ENCODE measurements at places on chromosomes 5 and 9.

GRCh38 chr9:123425261-123425821 is 69.3 kb downstream of the CRB2 start:
- no peak for DNase-seq

GRCh38 chr5:128591598-128592455 is 53.8 kb upstream of the FBN2 start:
- no peak for DNase-seq

DNA sequence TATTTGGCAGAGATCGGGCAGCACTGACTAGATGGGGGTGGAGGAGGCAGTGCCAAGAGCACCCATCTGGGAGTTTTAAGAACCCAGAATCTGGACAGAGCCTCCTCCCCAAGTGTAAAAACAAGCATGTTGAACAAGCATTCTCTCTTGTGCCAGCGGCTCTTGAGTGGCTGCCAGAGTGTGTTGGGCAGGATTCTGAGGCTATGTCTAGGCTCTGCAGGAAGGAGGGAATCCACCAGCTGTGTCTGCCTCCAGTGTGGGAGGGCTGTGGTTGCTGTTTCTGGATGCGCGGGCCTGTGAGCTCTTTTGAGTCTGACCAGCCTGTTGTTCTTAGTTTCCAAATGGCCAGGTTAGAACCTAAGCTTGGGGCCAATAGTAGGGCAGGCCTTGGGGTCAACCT is 39.8 kb downstream of the HMCN2 start:
- no peak for DNase-seq

- no peak for DNase-seq
Measured at GRCh38 chr9:69153707-69154521, 20.2 kb upstream of the TJP2 start.

DNA sequence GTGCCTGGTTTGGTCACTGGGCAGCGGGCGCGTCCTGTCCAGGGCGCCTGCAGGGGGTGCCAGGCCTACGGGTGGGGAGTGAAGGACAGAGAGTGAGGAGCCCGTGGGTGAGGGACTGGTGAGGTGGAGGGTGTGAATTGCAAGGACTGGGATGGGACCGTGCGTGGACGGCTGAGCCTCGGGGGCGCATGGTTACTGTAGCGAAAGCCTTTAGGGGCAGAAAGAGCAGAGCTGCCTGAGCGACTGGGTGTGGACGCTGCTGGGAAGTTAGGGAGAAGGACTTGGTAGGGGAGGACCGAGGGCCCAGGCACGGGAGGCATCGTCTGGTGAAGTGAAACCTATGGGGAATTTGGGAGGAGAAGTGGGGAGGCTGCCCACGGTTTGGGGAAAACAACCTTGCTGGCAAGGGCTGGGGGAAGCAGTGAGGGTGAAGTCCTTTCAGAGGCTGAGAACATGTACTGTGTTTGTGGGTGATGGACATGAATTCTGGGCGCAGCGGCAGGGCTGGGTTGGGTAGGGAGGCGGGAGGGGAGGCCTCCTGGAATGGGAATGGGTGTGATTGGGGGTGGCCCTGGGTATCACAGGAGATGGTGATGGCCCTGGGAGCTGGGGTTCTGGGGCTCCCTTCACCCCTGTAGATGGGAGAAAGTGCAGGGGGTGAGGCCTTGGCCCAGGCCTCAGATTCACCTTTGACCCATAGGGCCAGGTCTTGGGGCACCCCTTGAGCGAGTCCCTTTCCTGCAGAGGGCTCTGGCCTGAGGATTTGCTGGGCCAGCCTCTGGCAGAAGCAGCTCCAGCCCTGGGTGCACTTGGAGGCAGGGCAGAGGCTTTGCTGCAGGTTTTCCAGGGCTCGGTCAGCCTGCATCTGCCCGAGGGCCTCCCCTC is 1.7 kb upstream of the TOR4A start:
- DNase-seq: no peak

DNA sequence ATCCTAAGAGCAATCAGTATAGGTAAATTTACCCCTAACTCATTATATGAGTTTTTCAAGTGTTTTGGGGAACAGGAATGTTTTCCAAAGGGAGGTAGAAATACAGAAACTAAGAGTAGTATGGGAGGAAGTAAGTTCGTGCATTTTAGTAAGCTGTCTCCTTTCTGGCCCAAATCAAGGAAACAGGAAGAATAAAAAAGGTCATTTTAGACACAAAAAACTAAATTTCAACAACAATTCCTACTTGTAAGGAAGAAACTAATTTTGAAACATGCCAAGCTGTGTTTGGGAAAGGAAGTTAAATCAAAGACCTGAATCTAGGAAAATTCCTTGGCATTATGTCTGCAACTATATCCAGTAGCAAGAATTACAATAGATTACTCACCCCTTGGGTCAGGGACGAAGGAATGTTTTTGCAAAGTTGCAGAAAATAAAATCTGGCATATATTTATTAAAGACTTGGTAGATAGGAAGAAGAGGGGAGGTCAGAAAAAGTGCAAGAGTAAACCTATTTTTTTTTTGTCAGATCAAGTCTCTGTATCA is 6.5 kb upstream of the RPS6 start:
- no peak for DNase-seq

GRCh38 chr5:107500347-107500746 is 170.4 kb downstream of the EFNA5 start:
- no peak for DNase-seq

GRCh38 chr5:157719245-157719644 is 12.0 kb upstream of the THG1L start:
- DNase-seq: no peak

GRCh38 chr9:114366334-114367128 is 21.3 kb downstream of the AKNA start:
- no peak for DNase-seq

DNA sequence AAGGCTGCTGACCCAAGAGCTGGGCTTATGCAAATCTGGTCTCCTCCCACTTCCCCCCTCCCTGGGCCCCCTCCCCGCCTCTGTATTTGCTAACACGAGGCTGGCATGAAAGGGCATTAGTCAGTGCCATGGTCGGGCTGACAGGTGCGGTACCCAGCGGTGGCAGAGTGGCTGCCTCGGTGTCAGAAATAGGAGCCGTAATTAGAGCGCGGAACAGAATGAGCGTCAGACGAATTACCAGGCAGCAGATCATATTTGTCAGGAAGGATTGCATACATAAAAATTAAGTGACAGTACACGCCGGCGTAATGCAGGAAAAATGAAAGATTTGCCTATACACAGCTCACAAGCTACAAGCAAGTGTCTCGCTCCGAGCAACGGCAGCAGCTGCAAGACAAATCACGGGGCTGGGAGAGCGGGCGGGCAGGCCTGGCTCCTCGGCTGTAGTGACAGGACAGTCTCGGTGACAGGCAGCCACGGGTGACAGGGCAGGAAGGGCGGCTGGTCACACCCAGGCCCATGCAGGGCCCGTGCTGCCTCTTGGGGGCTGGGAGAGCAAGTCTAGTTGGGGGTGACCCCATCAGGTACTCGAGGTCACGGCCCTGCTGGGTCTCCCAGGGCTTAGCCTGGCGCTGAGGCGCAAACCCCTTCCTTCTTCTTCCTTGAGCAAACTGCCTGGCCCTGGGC is 72.4 kb downstream of the NEK6 start:
- no peak for DNase-seq

GRCh38 chr9:35688558-35689541 is 875 bp downstream of the TPM2 start:
- no peak for DNase-seq

DNA sequence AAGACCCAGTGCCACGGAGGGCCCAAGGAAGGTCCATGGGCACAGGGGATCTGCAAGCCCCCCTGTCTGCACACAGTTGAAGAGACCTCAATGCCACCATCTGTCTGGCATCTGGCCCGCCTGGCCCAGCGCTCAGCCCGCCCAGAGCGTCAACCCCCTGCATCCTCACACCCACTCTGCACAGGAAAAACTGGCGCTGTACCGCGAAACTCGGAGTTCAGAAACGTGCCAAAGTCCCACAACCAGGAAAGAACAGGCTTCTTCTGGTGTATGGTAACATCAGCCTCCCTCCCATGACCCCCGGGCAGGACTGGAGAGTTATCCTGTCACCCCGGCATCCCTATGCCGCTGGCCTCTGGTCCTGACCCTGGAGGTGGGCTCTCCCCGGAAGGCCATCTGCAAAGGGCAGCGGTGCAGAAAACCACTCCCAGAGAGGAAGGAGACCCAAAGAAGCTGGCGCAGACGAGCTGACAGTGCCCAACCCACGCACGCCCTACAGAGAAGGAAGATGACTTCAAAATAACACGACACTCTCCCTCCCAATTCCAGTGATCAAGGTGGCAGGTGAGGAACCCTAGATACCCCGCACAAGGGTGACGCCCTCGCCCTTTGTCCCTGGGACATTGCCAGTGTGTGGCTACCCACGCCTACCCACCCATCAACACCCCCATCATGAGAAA is 18.9 kb downstream of the VAV2 start:
- no peak for DNase-seq

DNA sequence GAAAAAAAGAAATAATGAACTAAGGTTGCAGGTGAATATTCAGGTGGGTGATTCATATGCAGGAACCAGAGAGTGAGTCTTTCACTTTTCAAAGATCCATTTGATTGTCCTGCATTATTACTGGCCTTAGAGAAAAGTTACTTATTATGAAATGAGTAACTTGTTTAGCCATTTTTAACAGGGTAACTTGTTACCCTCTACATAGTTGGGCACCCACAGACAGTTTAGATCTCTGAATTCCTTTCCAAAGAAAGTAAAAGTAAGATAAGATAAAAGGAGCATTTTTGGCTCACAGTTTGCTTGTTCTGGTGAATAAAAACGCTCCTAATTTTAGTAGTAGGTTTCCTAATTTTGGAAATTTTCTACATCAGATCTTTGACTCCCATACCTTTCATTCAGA is 54.1 kb upstream of the DAB2 start:
- DNase-seq: no peak

GRCh38 chr9:118651511-118651910 is 717.7 kb downstream of the BRINP1 start:
- DNase-seq: no peak

GRCh38 chr9:5839572-5839902 is 6.6 kb upstream of the ERMP1 start:
- no peak for DNase-seq

DNA sequence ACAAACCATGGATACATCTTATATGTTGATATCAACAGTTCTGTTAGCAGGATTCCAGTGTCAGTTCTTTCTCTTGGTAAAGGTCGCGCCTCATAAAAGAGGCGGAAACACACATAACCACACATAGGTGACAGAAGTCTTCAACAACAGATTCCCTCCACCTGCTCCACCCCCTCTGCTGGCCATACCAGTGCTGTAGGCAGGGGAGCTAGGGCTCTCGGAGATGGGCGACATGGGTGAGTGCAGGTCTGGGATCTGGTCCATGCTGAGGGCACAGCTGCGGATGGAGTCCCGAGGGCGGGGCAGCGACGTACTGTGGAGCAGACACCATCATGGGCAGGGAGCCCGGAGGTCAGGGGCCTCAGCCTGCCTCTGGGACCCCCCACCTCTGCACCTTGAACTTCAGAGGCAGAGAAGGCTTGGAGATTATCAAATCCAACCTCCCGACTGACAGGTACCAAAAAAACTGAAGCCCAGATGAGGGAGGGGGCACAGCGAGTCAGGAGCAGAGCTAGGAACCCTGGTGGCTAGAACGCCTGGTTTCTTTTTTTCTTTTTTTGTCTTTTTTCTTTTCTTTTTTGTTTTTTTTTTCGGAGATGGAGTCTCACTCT is 12.0 kb upstream of the TOR2A start:
- no peak for DNase-seq

DNA sequence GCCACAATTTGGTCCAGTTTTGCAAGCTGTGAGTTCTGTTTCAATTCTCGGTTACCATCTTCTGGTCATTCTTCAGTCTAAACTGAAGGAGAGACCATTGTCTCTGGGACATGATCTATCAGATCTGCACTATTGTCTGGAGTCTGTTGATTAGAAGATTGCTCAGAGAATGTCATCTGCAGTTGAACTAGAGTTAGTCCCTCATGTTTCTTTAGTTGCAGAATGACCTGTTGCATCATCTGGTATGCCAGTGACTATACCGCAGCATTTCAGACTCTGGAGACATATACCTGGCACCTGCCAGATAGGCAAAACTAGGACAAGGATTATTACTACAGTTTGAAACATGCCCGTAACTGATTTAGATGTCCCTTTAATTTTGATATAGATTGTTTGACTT is 194.8 kb downstream of the LRRC70 start:
- DNase-seq: no peak

DNA sequence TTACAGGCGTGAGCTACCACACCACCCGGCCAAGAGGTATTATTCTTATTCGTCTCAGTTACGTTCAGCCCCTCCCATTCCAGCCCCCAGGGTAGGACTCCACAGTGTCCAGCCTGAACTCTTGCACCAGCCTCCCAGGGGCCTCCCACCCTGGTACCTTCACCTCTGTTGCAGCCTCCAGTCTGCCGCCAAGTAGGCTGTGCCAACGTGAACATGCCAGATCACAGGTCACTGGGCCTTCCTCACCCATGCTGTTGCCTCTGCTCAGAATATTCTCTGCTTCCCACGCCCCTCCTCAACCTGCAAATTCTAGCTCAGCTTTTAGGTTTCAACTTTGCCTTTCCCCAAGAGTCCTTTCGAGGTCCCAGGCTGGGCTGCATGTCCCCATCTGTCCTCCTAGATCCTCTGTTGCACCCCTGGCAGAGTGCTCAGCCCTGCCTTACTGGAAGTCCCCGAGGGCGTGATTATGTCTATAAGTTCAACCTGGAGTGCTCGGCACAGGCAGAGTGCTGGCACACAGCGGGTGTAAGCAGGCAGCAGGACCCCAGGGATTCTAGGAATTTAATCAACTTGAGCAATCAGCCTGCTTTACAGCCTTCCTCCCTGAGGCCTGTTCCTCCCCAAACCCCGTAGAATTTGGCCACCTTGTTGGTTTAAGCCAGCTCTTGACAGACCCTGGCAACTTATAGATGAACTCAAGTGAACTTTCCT is 13.1 kb upstream of the STXBP1 start:
- DNase-seq: no peak

- DNase-seq: no peak
Measured at GRCh38 chr5:66161356-66161755, 17.3 kb downstream of the SREK1 start.

DNA sequence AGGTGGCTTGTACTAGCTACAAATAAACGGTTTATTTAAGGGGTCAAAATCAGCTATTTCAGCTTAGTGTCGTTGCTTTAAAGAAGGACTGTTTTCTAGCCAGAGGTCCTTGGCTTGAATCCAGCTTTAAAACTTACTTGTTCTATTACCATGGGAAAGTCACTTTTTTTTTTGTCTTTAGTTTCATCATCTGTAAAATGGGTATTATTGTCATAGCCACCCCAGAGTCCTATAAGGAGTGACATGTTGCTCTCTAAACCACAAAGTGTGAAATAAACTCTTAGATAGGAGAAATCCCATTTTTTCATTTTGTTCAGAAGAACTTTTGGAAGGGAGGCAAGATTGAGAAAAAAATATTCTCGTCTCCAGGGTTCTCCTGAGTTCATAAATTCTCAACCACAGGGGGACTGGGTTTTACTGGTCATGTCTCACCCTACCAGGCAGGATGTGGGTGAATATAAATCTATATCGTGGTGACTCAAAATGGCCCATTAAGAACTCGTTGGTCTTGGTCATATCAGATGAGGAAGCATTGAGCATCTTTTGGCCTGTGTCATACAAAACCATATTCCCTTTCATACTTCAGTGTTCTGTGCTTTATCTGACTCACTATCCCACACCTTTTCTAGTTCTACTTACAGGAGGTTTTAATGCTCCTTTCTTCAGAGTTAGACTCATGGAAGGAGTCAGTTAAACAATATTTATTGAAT is 202.7 kb upstream of the NR3C1 start:
- no peak for DNase-seq

- DNase-seq: no peak
Measured at GRCh38 chr9:3528451-3528850, 2.6 kb upstream of the RFX3 start.

GRCh38 chr5:87653242-87653641 is 240.5 kb upstream of the CCNH start:
- DNase-seq: no peak

GRCh38 chr9:97462914-97463313 is 38.6 kb upstream of the TMOD1 start:
- no peak for DNase-seq
